Suppressor macrophage treated with lipopolysaccharide for 1 hour (primary cell): ENCODE measurements at places on chromosomes 13 and 19.

- DNase-seq: peak; percentile 88
These were observed 2.0 kb upstream of the RNF126 start for GRCh38 chr19:664913-665443.

- no peak for DNase-seq
These were observed 167.6 kb downstream of the SLC7A1 start for GRCh38 chr13:29427937-29428309.

DNA sequence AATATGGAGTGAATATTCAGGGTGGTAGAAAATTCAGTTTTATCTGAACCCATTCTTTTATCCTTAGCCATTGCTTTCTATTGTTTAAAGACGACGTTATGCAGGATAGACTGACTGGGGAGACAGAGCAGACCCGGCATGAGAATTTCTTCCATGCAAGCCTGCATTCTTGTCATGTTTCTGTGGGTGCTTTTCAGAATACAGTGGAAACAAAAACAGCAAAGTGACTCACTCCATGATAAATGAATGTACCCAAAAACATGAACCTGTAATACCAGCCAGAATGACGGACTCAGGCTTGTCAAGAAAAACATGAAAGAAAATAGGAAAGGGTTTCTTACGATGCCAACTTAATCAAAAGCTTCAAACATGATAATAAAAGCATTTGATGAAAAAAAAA lies 924.0 kb downstream of the EFNB2 start:
- DNase-seq: no peak

DNA sequence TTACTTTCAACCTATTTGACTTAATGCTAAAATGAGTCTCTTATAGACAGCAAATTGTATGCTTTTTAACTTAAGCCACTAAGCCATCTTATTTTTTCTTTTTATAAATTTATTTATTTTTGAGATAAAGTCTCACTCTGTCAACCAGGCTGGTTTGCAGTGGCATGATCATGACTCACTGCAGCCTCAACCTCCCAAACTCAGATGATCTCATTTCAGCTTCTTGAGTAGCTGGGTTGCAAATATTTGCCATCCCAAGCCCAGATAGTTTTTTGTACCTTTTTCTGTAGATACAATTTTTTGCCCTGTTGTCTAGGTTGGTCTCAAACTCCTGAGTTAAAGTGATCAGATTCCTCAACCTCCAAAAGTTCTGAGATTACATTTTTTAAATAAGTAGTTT lies 27.1 kb downstream of the ZNF714 start:
- DNase-seq: peak; percentile 12

DNA sequence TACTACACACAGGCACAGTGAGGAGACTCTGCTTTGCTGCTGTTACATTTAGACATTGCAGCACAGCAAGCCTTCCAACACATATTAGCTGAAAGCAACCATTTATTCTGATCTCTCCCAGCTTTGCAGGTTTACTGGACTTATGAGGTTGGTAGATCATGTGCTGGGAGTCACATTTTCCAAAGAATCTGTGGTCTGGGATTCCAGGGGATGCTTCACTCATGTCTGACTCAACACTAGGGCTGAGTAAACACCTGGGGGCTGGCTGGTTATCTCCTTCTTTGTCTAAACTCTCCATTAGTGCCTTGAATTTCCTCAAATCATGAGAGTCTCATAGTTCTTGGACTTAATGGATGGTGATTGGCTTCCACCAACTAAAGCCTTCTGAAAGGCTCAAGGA lies 5.4 kb upstream of the LGALS13 start:
- no peak for DNase-seq
